Activated T-cell treated with anti-CD3 and anti-CD28 coated beads, Interleukin-2, amount 50 U/mL, for 72 hours (primary cell): ENCODE measurements at places on chromosomes 11 and 22. TPM values are rescaled to one million over a fixed set of nuclear protein-coding genes. Genes with fewer than 3 reads are reported as not detected.

Gene MS4A12
- not detected for total RNA-seq

Gene IL17REL
- total RNA-seq, result 0.36 TPM

Gene ALDH3B1
- 0.16 TPM for total RNA-seq

Gene LMO2
- not detected for total RNA-seq

Gene FZD4
- total RNA-seq, result 0.56 TPM

Gene SCN4B
- 0.46 TPM for total RNA-seq

Gene OSM
- total RNA-seq, result 21.9 TPM

Gene FGF4
- not detected for total RNA-seq

Gene PTPRCAP
- 94.5 TPM for total RNA-seq
